Esophagus squamous epithelium (tissue), 5 donors: ENCODE measurements at places on chromosomes 3 and 15.

- DNase-seq, result no peak
Measured at GRCh38 chr3:50295553-50296431, 3.4 kb downstream of the HYAL3 start.

DNA sequence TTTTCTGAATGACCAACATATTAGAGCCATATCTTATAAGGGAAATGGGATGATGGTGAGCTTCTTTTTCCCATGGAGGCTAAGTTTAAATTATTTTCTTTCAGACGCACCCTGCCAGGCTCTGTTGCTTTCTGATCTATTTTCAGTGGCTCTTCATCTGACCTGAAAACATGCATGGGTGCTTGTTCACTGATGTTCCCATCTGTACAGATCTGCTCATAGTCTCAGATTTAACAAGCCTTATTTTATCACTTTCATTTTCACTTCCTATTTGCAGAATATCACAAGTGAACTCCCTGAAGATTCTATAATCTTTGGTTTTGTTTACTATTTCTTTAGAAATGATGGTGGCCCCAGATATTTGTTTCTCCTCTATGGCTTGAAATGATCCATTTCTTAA lies 31.1 kb upstream of the SUCLG2 start:
- no peak for DNase-seq

DNA sequence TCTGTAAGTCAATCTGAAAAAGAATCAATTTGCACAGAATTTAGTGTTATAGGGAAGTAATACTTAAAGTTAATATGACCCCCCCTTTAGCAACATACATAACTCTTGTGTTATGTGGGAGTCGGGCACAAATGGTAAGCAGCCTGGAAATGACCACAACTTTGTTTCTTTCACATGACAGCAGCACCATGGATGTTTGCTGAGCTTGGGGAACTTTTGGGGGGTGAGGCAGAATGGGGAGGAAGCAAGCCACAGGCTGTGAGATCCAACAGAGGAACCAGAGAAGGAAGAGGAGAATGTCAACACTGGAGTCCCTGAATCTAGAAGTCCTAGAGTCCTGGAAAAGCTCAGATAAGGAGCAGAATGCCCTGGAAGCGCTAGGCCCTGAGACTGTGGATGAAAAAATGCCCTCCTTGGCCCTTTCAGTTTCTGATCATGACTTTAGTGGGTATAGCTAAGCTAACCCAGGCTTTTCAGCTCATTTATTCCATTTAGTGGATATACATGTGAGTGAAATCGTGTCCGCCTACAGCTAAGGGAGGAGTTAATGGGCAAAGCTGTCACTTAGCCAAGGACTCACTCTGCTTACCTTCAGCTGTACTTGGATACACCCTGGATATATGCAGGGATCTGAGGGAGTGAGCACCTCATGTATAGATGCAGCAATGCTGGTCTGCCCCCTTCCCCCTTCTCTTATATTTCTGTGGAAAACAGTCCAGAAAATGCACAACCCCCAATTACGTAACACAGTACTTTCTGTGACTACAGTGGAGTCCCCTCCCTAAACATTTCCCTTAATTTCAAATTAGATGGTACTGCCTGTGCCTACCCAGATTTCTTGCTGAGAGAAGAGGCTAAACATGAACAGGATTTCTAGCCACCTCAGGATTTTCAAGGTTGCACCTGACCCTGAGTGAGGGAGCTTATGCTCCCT lies 39.1 kb downstream of the CFAP91 start:
- no peak for DNase-seq

GRCh38 chr3:99950921-99951320 lies 133.3 kb downstream of the CMSS1 start:
- no peak for DNase-seq

DNA sequence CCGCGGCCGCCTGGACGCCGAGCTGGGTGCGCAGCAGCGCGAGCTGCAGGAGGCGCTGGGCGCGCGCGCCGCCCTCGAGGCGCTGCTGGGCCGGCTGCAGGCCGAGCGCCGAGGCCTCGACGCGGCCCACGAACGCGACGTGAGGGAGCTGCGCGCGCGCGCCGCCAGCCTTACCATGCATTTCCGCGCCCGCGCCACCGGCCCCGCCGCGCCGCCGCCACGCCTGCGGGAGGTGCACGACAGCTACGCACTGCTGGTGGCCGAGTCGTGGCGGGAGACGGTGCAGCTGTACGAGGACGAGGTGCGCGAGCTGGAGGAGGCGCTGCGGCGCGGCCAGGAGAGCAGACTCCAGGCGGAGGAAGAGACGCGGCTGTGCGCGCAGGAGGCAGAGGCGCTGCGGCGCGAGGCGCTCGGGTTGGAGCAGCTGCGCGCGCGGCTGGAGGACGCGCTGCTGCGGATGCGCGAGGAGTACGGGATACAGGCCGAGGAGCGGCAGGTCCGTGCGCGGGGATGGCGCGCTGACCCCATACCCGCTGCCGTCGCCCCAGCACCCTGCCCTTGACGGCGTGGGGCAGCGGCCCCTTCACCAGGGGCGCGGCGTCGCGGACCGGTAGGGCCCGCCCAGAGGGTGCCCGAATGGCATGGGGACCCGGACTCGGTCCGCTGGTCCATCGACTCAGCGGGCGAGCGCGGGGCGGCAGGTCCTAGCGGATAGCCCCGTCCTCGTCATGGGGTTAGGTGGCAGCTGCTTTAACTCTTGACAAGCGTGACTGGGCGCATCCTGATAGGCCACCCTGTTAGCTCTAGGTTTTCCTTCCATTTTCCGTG lies 848 bp downstream of the SYNM start:
- DNase-seq, result no peak

DNA sequence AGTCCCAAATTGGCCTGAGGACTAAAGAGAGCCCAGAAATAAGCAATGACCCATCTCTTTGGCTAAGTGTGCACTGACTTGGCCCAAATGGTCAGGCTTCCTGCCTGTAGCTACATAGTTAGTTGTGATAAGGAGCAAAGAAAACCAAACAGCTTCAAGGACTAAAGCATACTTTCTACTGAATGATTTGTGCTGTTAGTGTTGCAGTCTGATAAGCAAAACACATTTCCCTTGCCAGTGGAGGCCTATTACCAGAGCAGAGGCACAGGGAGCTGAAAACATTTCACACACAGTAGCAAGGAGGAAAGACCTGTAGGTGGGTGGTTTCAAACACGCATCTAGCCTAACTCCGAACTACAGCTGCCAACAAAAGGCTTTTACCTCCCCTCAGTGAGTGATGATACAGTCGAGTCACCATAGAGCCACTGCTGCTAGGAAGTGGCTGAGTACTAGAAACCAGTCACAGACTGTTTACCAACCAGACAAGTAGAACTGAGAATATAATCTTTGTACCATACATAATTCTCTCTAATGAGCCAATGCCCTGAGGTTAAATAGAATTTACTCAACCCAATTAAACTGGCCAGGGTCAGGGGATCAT lies 222.3 kb upstream of the THBS1 start:
- no peak for DNase-seq

DNA sequence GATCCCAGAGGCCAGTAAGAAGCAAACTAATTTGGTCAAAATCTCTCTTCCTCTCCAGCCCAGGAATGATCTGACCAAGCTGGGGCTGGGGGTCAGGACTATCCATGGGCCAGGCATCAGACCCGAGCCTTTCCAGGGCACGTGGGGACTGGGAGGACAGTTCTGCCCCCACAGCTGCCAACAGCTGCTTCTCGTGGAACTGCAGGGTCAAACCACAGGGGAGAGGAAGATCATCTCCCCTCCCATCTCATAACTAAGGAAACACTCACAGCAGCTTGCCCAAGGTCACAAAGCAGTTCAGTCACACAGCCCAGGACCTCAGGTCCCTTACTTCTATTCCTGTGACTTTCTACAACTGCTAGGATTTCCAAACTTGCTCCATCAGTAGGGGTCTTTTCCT lies 47.1 kb downstream of the DAPK2 start:
- no peak for DNase-seq

DNA sequence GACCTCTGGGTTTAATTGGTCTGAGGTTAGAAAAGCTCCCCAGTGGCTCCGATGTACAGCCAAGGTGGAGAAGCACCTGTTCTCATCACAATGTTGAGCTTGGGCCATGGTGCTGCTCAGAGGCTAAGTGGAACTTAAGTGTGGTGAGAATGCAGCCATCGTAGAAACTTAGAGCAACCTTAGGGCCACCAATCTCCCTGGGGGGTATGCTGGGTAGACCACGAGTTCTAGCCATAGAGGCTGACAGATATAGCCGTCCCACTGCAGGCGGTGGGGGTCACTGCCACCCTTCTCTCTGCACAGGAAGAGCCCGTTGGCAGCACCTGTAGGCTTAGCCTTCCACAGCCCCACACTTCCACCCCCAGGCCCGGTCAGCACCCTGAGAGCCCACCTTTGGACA lies 38.0 kb downstream of the MGLL start:
- DNase-seq, result no peak

DNA sequence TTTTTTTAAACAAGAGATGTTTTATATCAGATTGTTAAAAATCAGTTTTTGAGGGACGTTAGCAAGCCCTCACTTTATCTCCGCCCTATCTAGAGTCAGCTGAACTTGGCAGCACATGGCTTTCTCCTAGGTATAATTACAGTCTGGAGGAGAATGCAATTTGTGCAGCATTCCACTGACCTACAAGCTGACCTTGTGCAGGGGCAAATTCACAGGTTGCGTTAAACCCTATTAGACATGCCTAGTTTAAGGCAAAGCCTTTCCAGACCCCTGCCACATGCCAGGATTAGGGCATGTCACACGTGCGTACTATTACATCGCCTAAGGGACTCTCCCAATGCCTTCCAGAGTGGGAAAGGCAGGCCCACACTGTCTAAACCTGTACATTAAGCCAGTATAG lies 224.0 kb downstream of the GREM1 start:
- no peak for DNase-seq

- DNase-seq, result no peak
Measured at GRCh38 chr3:157074981-157075380, 85.0 kb downstream of the CCNL1 start.
